ENCODE measurements at places on chromosomes 16 and 17.
A peak's percentile ranks its signal among the peaks of the same experiment; 100 is the strongest.

GRCh38 chr16:67040906-67041305 is 12.0 kb downstream of the CBFB start:
- no peak for DNase-seq

DNA sequence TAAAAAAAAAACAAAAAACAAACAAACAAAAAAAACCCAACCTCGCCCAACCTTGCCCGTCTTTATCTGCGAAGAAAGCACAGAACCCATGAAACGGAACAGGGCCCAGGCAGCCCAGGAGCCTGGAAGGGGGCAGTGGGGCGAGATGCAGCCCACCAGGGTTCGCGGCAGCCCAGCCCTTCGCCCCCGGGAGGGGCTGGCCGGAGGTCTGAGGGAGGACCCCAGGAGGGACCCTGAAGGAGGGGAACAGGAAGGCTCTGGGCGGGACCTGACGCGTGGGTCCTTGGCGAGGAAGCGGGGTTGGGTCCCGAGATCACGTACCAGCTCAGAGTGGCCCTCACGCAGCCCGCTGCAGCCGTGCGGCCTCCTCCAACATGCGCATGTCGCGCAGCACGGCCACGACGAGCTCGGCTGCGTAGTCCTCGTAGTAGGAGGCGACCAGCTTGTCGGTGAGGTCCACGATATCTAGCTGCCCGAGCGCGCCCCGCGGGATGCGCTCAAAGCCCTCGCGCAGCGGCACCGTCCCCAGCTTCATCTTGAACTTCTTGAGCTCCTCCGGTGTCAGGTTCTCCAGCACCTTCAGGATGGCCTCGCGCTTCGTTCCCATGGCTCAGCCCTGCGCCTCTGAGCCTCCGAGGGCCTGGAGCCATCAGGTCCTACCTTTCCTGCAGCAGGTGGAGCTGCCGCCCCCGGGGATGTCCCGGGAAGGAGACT is at the start of gene PYDC1:
Gene PYDC1, minus strand, starts transcription at position 714 of the 714 bp plus-strand sequence. Its CDS starts 107 bp downstream, at position 607.
- DNase-seq = no peak

DNA sequence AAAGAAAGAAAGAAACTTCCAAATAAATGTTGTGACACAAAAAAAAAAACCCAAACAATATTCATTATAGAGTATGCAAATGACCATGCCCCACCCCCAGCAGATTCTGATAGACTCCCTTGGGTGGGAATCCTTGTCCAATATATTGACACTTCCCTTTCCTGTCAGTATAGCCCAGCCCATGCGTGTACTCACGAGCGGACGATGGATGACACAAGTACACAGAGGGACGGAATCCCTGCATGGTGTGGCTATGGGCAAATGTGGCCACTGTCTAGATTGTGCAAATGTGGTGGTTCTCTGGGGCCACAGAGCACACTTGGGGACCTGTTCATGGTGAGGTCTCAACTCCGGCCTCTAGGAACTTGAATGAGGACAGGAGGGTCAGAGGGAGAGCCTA is 3.1 kb downstream of the RAB37 start:
- DNase-seq = no peak

- DNase-seq = peak; percentile 93
Observed at GRCh38 chr17:49567871-49568694, 7.6 kb upstream of the NXPH3 start.

DNA sequence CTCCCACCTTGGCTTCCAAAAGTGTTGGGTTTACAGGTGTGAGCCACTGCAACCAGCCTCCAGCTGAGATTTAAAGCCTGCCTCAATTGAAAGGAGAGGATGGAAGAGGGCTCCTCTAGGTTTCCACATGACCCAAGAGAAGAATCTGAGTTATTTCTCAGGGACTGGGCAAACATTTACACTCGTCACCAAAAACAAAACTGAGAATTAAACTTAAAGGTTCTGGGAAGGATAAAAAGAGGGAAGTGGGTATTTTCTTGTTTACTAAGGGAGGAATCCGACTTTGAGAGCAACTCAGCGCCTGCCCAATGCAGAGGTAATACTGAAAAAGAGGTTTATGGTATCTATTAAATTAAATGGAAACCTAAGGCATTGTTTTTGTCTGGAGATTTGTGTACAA is 13.3 kb downstream of the HOXB1 start:
- DNase-seq = no peak

GRCh38 chr17:39700148-39700987 is 504 bp downstream of the ERBB2 start:
- no peak for DNase-seq

DNA sequence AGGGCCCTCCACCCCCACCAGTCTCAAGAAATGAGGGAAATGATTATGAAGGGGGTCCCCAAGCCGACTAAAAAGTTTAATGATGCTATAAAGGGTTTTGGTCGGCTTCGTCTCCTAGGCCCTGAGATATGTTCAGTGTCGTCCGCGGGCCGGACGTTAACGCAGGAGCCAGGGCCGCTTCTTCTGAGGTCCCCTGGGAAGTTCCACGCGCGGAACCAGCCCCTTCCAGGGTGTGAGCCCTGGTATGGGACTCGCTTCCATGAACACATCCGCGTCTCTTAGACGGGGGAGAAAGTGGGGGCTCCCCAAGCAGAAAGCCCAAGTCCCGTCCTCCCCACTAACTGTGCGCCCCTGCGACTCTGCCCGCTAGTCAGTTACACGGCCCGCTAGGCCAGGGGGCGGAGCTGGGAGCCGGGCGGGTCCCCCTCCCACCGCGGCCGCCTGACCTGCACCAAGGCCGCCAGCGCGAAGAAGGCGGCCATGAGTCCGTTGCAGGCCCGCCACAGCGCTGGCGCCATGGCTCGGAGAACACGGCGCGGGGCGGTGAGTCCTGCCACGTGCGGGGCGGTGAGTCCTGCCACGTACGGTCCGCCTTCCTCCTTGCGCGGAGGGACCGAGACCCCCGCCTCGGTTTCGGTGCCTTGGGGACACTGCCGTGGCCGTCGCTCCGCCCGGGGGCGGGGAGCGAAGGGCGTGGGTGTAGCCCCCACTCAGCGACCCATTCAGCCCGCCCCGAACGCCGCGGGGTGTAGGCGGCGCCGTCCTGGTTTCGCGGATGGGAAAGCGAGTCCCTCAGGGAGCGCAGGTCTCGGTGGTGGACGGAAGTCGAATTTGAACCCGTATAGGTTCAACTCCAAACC is at the start of gene TMEM220:
Gene TMEM220, minus strand, starts transcription at position 690 of the 860 bp plus-strand sequence. Its CDS starts 172 bp downstream, at position 518.
- peak; percentile 89 for DNase-seq

- no peak for DNase-seq
Observed at GRCh38 chr16:25922438-25922837, 230.7 kb downstream of the HS3ST4 start.

- DNase-seq = no peak
Observed at GRCh38 chr17:76022285-76022684, 4.8 kb downstream of the EVPL start.

DNA sequence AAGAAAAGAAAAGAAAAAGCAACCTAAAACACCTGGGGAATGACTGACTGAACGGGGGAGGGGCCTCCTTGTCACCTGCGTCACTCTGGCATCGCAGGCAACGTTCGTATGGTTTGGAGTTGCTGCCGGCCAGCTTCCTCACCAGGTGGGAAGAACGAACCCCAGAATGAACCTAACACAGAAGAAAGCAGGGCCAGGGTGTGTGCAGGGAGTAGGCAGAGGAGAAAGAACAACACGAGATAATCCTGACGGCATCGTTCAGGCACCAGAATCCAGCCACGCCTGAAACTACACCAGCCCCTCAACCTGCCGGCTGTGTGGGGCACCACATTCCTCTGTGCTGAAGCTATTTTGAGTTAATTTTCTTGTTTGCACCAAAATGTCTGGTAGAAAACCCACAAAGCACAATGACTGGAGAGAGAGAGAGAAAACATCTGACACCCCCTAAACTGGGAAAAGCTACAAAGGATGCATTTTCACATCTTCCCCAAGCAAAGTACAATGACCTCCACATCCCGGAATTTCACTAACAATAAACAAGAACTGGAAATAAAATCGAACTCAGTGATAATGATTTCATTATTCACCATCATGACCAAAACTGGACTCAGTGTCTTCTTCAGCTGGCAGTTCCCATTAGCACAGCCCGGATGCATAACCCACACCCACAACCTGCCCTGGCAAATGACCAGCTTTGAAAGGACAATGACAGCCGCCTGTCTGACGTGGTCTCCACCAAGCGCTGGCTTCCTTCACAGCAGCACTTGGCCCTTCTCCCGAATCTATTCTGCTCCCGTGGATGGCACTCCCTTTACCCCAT is 23.6 kb downstream of the RAB40B start:
- no peak for DNase-seq

DNA sequence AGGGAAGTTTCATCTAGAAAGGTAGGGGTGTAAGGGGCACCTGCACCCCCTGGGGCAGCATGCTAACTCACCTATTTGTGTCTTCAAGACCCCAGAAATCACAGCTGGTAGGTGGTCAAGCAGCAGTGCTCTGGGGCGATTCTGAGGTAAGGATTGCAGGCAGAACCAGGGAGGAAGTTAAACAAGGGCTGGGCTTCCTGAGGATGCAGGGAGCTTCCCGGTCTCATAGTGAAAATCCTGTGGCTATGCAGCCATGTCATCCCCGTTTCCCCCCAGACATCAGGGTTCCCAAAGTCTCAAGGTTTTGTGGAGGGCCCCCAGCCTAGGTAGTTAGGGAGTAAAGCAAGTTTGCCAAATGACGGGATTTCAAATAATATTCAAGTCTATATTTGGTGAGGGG is 78.5 kb downstream of the C16orf78 start:
- no peak for DNase-seq

GRCh38 chr17:2814481-2815341 is 18.5 kb downstream of the RAP1GAP2 start:
- no peak for DNase-seq

- DNase-seq = no peak
Observed at GRCh38 chr17:19727501-19728078, 11.2 kb upstream of the SLC47A2 start.

- DNase-seq = no peak
Observed at GRCh38 chr17:9115214-9116191, 94.2 kb downstream of the NTN1 start.
